ENCODE measurements at places on chromosomes 3 and 15.

DNA sequence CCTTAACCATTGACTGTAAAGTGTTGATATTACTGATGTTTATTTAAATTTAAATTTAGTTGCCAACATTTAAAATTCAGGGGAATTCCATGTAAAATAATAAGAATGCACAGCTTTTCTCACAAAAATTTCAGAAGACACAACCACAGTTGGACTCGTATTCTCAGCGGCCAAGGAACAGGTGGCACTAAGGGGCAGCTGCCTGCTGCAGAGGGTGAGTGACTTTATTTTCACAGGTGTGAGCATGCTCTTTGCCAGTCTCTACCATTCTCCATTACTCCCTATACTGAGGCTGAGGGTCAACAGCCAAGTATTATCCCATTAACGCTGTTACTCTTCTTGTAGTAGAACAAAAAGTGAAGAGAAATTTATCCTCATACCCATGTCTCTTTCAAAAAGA, 92.1 kb upstream of the GADL1 start:
- no peak for DNase-seq

- no peak for DNase-seq
Measured at GRCh38 chr3:125651244-125651643, 55.9 kb upstream of the OSBPL11 start.

DNA sequence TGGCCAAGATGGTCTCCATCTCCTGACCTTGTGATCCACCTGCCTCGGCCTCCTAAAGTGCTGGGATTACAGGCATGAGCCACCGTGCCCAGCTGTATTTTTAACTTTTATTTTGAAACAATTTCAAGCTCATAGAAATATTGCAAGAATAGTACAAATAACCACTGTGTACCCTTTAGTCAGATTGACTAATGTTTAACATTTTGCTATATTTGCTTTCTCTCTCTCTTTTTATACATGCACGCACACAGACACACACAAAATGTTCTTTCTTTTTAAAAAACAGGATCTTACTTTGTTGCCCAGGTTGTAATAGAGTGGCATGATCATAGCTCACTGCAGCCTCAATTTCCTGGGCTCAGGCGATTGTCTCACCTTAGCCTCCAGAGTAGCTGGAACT, 25.5 kb upstream of the DPPA4 start:
- no peak for DNase-seq

DNA sequence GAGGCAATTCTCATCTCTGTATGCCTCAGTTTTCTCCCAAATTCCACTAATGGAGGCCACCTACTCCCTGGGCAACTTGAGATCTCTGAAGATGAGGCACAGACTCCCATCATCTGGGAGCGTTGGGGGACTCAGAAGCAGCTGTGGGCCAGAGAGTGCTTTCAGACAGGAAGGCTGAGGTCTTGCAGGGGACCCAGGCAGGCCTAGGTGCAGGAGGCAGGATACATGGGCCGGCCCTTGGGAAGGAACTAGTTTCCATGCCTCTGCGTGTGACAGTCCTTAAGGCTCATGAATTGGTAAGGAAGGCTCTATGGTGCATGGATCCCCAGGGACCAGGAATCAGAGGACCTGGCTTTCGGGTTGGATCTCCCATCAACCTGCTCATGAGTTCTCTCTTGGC, 14.5 kb downstream of the BMF start:
- no peak for DNase-seq

DNA sequence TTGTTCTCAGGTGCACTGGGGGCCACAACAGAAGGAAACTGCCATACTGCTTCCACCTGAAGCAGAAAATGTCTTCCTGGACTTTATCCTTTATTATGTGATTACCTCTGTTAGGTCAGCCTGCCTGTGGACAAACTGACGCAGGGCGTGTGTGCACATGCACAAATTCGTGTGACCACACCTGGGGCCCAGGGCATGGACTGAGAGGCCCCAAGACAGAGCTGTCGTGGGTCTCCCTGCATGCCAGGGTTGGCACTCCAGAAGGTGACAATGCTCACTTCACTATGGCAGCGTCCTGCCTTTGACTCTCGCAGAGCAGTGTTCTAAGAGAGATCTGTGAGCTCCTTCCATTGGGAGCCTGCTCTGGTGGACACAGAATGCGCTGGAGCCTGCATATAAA, 34.5 kb downstream of the CCDC12 start:
- DNase-seq: no peak

DNA sequence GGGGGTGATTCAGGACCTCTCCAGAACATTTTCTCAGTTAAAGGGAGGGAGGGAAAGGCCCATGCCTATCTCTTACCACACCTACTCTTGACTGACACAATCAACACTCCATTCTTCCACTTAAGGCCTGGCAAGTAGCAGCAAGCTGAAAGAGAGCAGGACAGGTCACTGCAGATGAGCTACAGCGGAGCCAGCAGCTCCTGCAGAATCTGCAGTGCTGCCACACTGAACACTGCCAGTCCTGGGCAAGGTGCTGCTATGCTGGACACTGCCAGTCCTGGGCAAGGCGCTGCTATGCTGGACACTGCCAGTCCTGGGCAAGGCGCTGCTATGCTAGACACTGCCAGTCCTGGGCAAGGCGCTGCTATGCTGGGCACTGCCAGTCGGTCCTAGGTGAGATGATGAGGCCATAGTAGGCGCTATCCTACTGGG, 143.7 kb downstream of the MYLK start:
- no peak for DNase-seq

GRCh38 chr3:132325103-132325606, 7.9 kb downstream of the ACP3 start:
- DNase-seq: no peak

- no peak for DNase-seq
Measured at GRCh38 chr3:49333091-49333490, 6.8 kb downstream of the USP4 start.

- no peak for DNase-seq
Measured at GRCh38 chr15:85636351-85636750, 158.4 kb downstream of the KLHL25 start.

DNA sequence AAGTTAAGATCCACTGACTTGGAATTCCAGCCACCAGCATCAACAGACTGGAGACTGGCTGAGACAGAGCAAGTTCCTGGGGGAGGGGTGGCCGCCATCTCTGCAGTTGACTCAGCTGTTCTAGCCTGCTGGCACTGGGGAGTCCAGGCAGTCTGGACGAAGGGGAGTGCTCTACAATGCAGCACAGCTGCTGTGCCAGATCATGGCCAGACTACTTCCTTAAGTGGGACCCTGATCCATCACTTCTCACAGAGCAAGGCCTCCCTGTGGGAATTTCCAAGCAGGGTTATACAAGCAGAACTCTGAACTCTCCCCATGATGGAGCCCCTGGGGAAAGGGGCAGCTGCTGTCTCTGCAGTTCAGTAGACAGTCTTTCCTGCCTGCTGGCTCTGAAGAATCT, 35.2 kb downstream of the PYGO1 start:
- DNase-seq: no peak

GRCh38 chr3:55622116-55622515, 135.0 kb upstream of the WNT5A start:
- no peak for DNase-seq

DNA sequence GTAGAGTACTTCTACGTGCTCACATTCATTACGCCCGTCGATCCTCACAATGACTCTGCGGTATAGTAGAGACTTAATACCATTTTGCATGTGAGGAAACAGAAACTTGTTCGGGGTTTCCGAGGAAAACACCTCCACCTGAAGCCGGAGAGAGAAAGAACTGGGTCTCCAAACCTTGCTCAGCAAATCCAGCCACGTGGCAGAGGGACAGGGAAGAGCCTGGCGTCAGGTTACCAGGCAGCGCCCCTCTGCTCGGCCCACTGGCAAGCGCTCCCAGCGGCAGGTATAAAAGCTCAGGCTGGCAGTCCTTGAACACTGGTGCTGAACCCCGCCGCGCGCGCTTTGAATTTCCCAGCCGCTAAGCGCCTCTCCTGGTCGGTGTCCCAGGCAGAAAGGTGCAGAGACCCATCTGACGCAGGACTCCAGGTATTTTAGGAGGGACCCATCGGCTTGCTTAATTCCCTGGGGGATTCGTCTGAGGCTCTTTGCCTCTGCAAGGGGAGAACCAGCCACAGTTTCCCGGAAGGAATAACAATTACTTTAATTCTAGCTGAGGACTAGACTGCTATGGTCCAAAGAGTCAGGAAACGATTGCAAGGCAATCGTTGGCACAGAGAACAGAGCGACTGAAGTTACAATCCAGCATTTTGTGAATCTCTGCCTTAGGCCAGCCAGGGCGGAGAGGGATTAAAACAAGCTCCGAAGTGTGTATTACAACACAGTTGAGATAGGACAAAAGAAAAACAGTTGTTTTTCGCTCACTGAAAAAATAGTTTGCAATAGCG, at the start of gene C2CD4A:
Gene C2CD4A, plus strand, starts transcription at position 315 of the 785 bp plus-strand sequence. CDS start 637 bp downstream, outside the sequence.
- DNase-seq: peak; percentile 43

DNA sequence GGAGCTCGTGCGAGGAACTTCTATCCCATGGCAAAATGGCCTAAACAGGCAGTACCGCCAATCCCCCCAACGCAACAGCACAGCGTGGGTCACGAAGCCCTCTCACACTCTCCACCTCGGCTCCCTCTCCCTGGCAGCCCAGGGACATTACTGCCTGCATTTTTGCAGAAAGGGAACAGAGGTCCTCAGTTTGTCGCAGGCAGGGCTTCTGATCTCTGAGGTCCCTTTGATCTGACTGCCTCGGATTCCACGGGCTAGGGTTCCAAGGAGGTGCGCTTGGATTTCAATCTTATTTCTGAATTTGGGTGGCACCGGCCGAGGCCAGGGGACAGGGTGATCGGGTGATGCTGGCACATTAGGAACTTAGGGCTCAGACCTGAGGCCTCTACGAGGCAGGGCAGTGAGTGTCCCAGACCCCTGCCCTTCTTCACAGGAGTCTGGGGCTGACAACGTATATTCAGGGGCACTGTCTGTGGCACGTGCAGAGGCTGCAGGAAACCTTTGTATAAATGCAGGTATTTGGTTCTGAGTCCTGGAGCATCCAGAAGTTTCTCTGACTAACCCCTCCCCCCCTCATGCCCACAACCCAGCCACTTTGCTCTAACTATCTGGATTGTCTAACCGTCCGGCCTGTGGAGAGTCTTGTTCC, 197.9 kb downstream of the XXYLT1 start:
- DNase-seq: no peak

DNA sequence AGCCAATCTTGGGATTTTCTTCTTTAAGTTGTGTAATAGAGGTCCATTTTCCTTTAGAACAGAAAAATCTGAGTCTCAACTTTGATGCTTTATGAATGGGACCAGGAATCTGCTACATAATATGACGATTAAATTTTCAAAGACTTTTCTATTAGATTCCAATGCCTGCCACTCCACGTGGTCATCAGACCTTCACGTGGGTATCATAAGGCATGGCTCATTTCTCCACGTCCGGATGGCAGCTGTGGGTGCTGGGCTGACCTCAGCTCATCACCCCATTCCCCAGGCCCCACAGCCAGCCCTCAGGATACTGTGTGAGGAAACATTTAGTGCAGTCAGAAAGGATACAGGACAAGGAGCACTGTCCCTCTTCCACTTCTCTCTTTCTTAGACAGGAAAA, 159.7 kb downstream of the SEMA6D start:
- DNase-seq: no peak

DNA sequence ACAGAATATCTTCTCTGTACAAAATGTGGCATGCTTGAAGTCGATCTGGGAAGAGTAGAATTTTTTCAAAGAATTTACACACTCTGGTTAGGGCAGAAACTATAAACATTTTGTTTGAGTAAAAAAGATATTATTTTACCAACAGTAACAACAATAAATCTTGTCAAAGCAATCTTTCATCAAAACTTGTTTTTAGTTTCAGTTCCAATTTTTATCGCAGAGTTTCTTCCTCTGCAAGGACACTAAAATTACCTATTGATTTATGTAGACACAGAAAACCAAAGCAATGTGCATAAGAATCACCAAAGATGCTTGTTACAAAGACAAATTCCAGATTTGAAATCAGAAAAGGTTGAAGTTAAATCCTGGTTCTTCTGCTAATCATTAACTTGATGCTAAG, 61.9 kb downstream of the CGGBP1 start:
- no peak for DNase-seq

DNA sequence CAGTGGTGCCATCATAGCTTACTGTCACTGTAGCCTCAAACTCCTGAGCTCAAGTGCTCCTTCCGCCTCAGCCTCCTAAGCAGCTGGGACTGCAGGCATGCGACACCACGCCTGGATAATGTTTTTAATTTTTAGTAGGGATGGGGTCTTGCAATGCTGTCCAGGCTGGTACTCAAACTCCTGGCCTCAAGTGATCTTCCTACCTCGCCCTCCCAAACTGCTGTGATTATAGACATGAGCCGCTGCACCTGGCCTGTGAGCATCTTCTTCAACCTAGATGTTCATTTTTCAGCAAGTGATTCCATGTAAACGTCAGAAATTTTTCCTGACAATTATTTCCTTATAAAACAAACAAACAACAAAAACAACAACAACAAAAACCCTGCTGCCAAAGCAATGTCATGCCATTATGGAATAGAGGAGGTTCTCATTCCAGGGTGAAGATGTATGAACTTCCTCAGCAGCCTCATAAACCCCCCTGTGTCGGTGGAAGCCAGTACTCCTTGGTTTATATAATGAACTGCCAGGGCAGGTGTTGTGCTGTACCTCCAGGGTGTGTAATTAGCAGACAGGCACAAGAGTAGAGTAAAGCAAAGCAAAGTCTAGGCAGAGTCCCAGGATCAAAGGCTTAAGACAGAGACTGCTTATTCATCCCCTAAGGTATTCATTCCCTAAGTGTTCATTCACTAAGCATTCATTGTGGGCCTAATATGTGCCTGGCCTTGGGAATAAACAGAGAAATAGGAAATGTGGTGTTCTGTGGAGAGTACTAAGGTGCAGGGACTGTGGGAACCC, 44.6 kb downstream of the NR2C2 start:
- no peak for DNase-seq

DNA sequence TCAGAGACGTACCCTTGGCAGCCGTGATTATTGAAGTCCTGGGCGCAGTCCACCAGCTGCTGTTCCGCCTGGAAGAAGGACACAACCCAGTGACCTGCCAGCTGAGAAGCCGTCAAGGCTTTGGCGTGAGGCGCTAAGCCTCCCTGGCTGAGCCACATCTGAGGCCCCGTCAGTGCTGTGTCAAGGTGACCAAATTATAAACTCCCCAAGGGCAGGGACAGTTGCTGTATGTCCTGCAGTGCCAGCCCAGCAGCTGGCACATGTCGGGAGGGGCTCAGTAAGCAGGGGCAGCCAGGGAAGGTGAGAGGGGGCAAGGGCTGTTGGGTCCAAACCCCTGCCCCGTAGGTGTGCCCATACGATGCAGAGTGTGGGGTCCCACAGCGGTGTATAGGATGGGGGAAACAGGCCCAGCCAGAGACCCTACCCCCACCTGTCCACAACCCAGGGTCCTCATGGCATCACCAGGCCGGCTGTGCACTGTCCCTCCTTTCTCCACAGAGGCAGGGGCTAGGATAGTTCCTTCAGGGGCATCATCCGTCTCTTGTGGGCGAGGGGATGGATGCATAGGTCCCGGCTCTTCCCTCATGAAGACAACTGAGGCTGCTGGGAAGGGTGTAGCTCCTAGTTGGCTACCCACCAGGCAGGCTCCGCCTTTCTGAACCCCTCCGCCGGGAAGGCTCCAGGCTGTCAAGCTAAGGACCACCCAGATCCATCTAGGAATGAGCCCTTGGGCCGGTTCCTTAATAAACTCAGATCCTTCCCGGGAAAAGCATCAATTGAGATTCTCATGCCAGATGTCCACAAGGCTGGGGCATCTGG, 13.2 kb downstream of the CTSH start:
- DNase-seq: no peak

All from stimulated activated CD4-positive, alpha-beta T cell treated with anti-CD3 and anti-CD28 coated beads, Interleukin-1b, Interleukin-23, amount 100 ng/mL, for 4 hours (primary cell).